ENCODE measurements at places on chromosomes 2 and 18.
A peak's percentile ranks its signal among the peaks of the same experiment; 100 is the strongest.

DNA sequence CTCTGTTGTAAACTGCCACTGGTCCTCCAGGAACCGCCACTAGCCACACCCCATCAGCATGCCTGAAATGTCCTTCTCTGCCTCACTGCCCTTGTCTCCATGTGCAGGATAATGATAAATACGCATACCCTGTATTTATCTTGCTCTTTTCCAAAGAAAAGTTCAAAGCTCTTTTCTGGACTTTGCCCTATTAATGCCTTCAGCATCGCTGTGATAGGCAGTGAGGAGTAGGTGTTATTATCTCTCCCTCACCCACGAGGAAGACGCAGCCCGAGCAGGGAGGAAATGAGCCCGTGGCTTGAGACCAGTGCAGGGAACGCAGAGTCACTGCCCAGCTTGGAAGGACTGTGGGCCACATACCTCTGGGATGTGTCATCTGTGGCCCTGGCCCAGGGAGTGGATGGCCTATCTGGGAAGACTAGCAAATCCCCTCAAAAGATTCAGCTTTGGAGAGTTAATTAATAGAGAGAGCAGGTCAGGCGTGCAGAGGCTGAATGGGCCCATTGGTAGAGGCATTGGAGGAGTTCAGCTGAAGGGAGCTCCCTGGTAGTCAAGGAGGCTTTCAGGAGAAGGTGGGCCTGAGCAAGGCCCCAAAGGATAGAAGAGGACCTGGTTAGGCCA, 39.5 kb upstream of the MCFD2 start:
- DNase-seq = peak; percentile 94

- DNase-seq = no peak
These were observed 156.4 kb downstream of the COPS8 start for GRCh38 chr2:237242091-237242536.

- no peak for DNase-seq
These were observed 3.3 kb downstream of the SLC8A1 start for GRCh38 chr2:40448476-40449079.

- DNase-seq = no peak
These were observed 698 bp upstream of the TMEM237 start for GRCh38 chr2:201644001-201644400.

- no peak for DNase-seq
These were observed 97.8 kb upstream of the CELF4 start for GRCh38 chr18:37663446-37663845.

DNA sequence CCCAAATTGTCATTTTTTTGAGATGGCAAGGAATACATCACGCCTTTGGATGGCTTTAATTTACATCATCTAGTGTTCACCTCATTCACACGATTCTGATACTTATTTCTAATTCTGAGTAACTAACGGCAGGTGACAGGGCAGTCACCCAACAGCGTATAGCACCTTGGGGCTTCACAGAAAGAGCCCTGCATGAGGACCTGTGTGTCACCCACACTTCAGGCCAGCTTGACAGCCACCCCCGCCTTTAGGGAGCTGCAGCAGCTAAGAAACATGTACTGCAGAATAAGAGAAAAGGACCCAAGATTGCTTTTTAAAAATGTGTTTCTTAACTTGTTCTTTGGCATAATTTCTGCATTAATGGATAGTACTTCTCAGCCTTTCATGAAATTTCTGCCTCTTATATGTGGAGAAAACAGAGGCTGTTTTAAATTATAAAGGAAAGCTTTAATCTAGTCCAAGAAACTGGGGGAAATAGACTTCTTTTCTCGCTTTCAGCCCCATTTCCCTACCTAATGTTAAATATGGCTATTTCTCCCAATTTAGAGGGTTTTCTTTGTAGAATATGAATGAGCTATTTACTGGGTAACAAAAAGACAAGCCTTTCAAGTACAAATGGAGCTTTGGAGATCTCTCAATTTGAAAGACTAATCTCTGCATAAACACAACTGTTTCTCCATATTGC, 245.1 kb downstream of the LDLRAD4 start:
- DNase-seq = no peak

- no peak for DNase-seq
These were observed 311.6 kb upstream of the PIK3C3 start for GRCh38 chr18:41643427-41643826.

GRCh38 chr2:159148901-159149300, 137.6 kb downstream of the WDSUB1 start:
- no peak for DNase-seq

GRCh38 chr2:190838492-190838910, 42.1 kb upstream of the GLS start:
- DNase-seq = peak; percentile 85

GRCh38 chr2:174826051-174826450, 61.8 kb upstream of the CHRNA1 start:
- no peak for DNase-seq

- no peak for DNase-seq
These were observed 18.1 kb upstream of the MGAT4A start for GRCh38 chr2:98749066-98749450.

- DNase-seq = no peak
These were observed 56.7 kb downstream of the ADI1 start for GRCh38 chr2:3462493-3463104.
